Psoas muscle (tissue), 8 donors: ENCODE measurements at places on chromosomes 3 and 15. TPM values are rescaled to one million over a fixed set of nuclear protein-coding genes. Genes with fewer than 3 reads are reported as not detected.

DNA sequence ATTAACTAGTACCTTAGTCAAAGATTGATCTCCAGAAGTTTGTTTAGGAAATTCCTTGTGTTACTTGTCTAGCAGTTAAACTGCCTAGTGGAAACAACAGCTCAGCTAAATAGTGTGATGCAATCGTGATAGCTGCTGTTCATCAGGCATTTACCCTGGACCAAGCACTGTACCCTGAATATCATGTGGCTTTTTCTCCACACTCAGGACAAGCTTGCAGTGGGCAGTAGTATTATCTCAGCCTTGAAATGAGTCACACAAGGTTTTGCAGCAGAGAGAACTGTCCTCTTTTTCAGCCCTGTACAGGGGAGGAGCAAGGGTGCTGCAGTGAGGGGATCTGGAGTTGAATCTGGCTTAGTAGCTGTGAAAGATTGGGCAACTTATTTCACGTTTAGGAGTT, 208.4 kb downstream of the TP63 start:
- peak; percentile 74 for DNase-seq

GRCh38 chr3:29314727-29315088, 33.8 kb downstream of the RBMS3 start:
- DNase-seq = no peak

GRCh38 chr3:84108442-84108971, 850.3 kb upstream of the CADM2 start:
- no peak for DNase-seq

GRCh38 chr3:187025254-187025655, 94.9 kb downstream of the ST6GAL1 start:
- DNase-seq = no peak

- no peak for DNase-seq
These were observed 406.6 kb downstream of the MECOM start for GRCh38 chr3:169256796-169257522.

The OR5H1 gene
- total RNA-seq = not detected

The ROBO1 gene
- 3.1 TPM for total RNA-seq
